Immature natural killer cell (primary cell): ENCODE measurements at places on chromosomes 7 and 10. TPM values are rescaled to one million over a fixed set of nuclear protein-coding genes. Genes with fewer than 3 reads are reported as not detected.

The CCL24 gene
- not detected for polyA plus RNA-seq

The ACSM6 gene
- not detected for polyA plus RNA-seq

The MKX gene
- not detected for polyA plus RNA-seq

The CTTNBP2 gene
- not detected for polyA plus RNA-seq

The MYL10 gene
- not detected for polyA plus RNA-seq

The AZGP1 gene
- not detected for polyA plus RNA-seq

The CYP17A1 gene
- polyA plus RNA-seq: not detected

The GIMAP5 gene
- 123 TPM for polyA plus RNA-seq

The TFPI2 gene
- polyA plus RNA-seq: not detected

The FAM180A gene
- polyA plus RNA-seq: not detected

The GRM3 gene
- polyA plus RNA-seq: not detected

The IFIT2 gene
- 20.8 TPM for polyA plus RNA-seq

The TMEM139 gene
- polyA plus RNA-seq: not detected

The MMD2 gene
- not detected for polyA plus RNA-seq

The ITIH5 gene
- not detected for polyA plus RNA-seq

The PAX2 gene
- not detected for polyA plus RNA-seq

The STOX1 gene
- not detected for polyA plus RNA-seq

The OSBPL3 gene
- polyA plus RNA-seq: 8.5 TPM

The CUBN gene
- 1.2 TPM for polyA plus RNA-seq

The FAM13C gene
- polyA plus RNA-seq: not detected

The CACNA2D1 gene
- polyA plus RNA-seq: not detected

The GPC2 gene
- polyA plus RNA-seq: not detected

The TMUB1 gene
- 47.5 TPM for polyA plus RNA-seq

The VAX1 gene
- polyA plus RNA-seq: not detected

The CCDC146 gene
- polyA plus RNA-seq: 1.7 TPM

The GNAT3 gene
- polyA plus RNA-seq: not detected

The ARPC1B gene
- 626 TPM for polyA plus RNA-seq

The CREB5 gene
- not detected for polyA plus RNA-seq

The GPR146 gene
- 1.9 TPM for polyA plus RNA-seq

The MOGAT3 gene
- polyA plus RNA-seq: not detected

The FOXP2 gene
- polyA plus RNA-seq: not detected

The PON1 gene
- 0.75 TPM for polyA plus RNA-seq

The GBF1 gene
- 3.5 TPM for polyA plus RNA-seq

The ASZ1 gene
- not detected for polyA plus RNA-seq

The MRLN gene
- not detected for polyA plus RNA-seq
